ENCODE measurements at places on chromosomes 12 and 14. TPM values are rescaled to one million over a fixed set of nuclear protein-coding genes. Genes with fewer than 3 reads are reported as not detected.

GRCh38 chr14:75650253-75651058 lies 10.2 kb downstream of the ERG28 start:
- DNase-seq, result no peak

- DNase-seq, result no peak
Observed at GRCh38 chr12:104709692-104710435, 248.2 kb downstream of the SLC41A2 start.

GRCh38 chr12:100871195-100871734 lies 76.7 kb downstream of the ANO4 start:
- no peak for DNase-seq

DNA sequence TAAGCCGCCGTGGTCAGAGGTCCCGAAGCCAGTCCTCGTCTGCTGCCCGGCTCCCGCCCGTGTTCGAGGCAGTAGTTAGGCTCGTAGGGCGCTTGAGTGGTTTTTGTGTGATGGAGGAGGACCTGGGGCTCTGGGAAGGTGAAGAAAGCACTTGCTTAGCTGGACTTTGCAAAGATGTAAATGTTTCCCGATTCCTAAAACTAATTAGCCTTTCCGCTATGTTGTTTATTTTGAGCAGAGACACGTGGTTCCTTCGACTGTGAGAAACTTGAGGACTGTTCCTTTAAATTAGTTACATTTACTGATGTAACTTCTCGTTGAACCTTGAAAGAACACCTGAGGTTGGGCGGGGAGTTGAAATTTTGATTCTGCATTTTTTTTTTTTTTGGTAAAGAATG lies 33.9 kb downstream of the MIA2 start:
- DNase-seq, result no peak

GRCh38 chr12:123843912-123844748 lies 82.0 kb downstream of the DNAH10 start:
- DNase-seq, result no peak

GRCh38 chr14:37969511-37969979 lies 238.2 kb upstream of the SSTR1 start:
- DNase-seq, result no peak

Gene SVOP
- not detected for total RNA-seq

Measured in cardiac muscle cell (in vitro differentiated cells and primary cell).